Calu3 (cell line): ENCODE measurements at places on chromosomes 5 and 9. TPM values are rescaled to one million over a fixed set of nuclear protein-coding genes. Genes with fewer than 3 reads are reported as not detected.

Gene DRD1
- total RNA-seq, result not detected in 2 replicates

DNA sequence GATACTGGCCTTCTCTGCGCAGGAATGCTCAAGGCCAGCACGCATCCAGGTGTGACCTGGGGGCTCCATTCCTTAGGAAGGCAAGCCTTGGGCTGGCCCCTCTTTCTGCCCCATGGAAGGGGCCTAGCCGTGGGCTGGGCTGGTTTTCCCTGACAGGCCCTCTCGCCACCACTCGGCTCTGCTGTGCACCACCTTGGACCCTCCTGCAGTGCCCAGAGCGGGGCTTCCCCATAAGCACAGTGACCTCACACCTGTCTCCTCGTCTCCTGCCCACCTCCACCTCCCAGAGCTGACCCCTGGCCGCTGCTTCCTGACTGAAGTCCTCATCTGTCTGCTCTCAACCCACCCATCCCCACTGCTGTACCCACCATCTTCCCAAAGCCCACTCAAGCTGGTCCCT lies 21.1 kb downstream of the UNC5A start:
- DNase-seq, result no peak

- DNase-seq, result no peak
Measured at GRCh38 chr9:21481470-21482056, 550 bp downstream of the IFNE start.

Gene PCDHA1
- total RNA-seq, result 0.73 and 0.83 TPM in 2 replicates

Gene STPG3
- total RNA-seq, result not detected in 2 replicates

GRCh38 chr9:14981291-14981950 lies 71.2 kb upstream of the FREM1 start:
- no peak for DNase-seq

DNA sequence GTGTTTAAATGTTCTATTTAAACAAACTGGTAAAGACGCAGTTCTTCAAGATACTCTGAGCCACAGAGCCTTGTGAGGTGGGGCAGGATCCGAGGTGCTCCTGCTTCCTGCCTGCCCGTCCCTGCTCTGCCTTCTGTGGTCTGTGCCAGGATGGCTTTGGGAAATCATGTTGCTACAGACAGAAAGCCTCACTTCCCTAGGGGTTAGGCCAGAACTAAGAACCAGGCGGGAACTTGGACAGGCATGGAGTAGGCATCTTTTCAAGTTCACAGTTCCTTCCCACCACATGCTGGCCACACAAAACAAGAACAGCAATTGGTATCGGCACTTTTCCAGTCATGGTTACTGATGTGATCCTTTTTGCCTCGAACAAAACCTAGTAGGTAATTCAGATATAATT lies 67.7 kb upstream of the SPOCK1 start:
- DNase-seq, result no peak

DNA sequence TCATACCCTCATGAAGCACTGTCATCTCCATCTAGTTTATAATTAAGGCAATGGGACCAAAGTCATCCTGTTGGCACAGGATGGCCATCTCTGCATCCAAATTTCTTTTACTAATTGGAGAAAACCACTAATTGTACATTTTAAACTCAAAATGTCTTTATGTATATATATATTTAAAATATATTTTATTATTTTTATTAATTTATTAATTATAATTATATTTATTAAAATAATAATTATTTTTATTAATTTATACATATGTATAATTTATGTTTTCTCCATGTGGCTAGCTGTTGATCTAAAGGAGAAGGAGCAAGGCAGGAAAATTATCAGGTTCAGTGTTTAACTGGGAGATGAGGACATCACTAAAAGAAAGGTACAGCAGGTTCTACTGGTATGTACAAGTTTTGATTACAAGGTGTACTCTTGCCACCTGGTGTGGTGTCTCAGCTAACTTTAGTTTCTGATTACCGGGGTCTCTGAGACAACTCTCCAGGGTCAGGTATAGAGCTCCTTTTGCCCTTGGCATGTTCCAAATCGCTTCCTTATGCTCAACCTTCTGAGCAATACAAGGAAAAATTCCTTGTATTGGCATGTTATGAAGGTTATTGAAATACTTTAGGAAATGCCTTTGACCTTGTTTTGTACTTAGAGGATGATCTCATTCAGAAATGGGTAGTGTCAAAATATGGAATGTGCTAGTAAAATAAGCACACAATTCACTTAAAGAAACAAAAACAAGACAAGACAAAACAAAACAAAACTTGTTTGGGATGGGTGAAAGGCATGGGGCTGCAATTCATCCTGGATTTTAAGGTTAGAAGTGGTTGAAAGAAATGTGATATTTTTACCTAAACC lies 79.6 kb downstream of the GHR start:
- DNase-seq, result no peak

- DNase-seq, result no peak
Measured at GRCh38 chr5:149422366-149423048, 43.4 kb upstream of the IL17B start.

GRCh38 chr9:18905028-18905882 lies 127.8 kb downstream of the SAXO1 start:
- no peak for DNase-seq

DNA sequence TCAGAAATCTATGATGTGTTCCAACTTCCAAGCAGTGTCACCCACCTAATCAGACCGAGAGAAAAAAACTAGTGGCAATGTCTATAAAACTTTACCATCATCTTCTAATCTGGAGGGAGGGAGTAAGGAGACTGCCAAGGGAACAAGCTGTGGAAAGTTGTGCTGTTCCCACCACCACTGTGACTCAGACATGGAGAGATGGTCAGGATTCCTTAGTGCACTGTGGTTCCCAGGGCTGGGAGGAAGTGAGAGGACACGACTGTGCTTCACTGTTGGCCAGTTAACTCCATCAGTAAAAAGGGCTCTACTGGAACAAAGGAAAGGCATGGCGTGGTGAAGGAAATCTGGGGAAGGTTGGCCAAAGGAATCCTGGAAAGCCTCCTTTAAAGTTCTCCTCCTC lies 18.8 kb downstream of the TICAM2 start:
- DNase-seq, result no peak

Gene SPINK13
- total RNA-seq, result not detected in 2 replicates

GRCh38 chr5:62707563-62707962 lies 128.9 kb downstream of the LRRC70 start:
- no peak for DNase-seq

DNA sequence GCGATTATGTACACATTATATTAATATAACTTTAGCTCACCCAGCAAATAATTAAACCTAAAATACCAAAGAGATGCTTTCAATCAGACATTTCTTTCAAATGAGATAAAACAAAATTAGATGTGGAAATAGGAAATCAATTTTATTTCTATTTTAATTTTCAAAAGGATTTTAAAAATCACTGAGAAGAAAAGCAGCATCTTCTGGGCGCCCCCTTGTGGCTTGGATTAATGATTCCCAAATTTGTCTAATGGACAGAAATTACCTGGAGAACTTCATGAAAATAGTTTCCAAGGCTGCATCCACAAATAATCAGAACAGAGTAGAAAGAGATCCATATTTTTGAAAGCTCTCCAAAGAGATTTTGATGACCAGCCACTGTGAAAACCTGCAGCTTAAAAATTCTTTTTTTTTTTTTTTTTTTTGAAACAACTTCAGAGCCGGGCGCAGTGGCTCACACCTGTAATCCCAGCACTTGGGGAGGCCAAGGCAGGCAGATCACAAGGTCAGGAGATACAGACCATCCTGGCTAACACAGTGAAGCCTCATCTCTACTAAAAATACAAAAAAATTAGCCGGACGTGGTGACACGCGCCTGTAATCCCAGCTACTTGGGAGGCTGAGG lies 50.9 kb upstream of the CEMIP2 start:
- DNase-seq, result peak; percentile 57

GRCh38 chr9:3650994-3651622 lies 125.3 kb upstream of the RFX3 start:
- no peak for DNase-seq

DNA sequence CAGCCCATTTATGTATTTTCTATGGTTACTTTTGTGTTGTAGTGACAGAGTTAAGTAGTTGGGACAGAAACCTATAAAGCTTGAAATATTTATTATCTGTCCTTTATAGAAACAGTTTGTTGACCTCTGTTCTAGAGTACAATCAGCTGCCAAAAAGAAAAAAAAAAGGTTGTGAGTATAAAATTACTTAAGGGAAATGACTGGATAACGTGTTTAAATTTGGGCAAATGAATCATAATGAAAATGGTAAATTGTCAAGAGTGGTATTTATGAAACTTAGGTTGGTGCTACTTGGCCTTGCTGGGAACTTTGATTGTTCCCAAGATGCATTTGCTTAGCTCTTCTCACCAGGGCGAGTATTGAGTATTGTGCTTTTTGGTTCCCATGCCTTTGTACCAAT lies 70.2 kb upstream of the IL6ST start:
- no peak for DNase-seq

DNA sequence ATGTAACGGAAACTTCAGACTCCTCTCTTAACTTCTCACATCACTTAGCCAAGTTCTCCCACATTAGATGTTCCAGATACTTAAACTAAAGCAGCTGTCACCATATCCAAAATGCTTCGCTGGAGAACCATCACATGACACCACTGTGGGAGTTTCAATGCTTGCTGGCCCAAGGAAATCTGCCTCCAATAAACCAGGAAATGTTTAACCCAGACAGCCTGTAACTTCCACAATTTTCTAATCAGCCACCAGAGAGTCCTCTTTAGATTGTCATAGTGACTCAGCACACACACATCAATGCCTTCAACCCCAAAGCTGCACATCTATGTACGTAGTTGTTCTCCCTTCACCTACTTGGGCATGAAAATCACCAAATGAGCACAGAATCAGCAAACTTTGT lies 118.7 kb downstream of the LPAR1 start:
- DNase-seq, result peak; percentile 5

Gene CEL
- 2.6 and 3.1 TPM in 2 replicates for total RNA-seq

- no peak for DNase-seq
Measured at GRCh38 chr5:58770136-58770535, 187.3 kb downstream of the RAB3C start.

Gene PCDHGA1
- total RNA-seq, result 0.29 TPM in 1 of 2 replicates, not detected in the other

- no peak for DNase-seq
Measured at GRCh38 chr5:66633754-66634153, 37.6 kb downstream of the MAST4 start.

DNA sequence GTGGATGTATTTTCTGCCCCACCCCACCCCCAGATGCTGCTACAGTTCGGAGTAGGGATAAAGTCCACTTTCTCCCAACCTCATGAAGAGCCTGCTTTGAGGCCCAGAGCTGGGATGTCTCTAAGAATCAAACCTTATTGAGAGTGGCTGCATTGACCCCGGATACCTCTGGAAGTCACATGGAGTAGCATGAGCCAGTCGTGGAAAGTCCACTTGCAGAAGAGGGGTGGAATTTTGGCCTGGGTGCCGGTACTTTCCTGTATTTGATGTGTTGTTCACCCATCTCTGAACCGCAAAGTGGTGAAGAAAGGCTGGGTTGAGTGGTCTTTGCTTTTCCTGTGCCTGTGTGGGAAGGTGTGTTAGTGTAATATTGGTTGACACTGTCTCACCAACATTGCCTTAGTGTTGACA lies 3.7 kb downstream of the OTULIN start:
- no peak for DNase-seq

DNA sequence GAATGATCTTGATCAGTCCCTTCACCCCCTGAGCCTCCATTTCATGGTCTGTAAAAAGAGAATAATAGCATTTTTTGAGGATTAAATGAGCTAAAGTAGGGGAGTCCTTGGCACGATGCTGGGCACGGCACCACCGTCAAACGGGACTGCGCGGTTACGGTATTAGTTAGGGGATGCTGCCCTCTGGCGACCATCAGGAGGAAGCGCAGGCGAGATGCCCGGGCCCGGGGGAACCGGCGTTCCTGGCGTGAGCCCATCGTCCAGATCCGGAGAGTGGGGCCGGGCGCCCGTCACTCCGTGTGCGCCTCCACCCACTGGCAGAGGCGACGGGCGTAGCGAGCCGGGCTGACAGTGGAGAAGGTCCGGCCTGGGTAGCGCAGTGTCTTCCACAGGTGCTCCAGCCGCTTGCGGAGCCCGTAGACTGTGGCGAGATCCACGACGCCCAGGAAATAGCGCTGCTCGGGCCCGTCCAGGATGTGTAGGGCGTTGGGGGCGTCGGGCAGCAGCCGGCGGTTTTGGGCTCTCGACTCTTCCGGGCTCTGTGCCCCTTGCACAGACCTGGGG lies 4.8 kb upstream of the ST6GALNAC4 start:
- DNase-seq, result peak; percentile 73

Gene EDIL3
- total RNA-seq, result 0.07 and 0.24 TPM in 2 replicates

GRCh38 chr9:129351058-129351641 lies 173.1 kb upstream of the IER5L start:
- no peak for DNase-seq

Gene EGFL7
- 1.2 and 1.3 TPM in 2 replicates for total RNA-seq

DNA sequence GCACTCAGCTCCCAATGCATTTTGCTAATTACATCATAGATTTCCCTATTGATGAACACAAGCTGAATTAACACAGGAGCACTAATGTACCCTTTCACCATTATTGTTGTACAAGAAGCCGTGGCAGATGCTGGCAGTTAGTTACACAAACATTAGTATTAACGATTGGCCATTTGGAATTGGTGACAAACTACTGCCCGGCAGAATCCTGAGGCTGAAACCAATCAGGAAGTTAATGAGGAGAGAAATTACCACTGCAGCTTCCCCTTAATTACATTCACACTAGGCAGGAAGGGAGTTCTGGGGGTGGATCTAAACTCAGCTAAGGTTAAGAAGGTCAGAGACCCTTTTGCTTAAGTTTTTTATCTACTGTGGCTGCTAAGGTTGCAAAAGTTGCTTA lies 9.6 kb upstream of the DMRT3 start:
- DNase-seq, result no peak

GRCh38 chr9:27227192-27227591 lies 69.8 kb downstream of the EQTN start:
- DNase-seq, result no peak

- peak; percentile 16 for DNase-seq
Measured at GRCh38 chr9:2229109-2229721, 214.1 kb downstream of the SMARCA2 start.

- no peak for DNase-seq
Measured at GRCh38 chr9:91101611-91102168, 260.0 kb downstream of the AUH start.

- no peak for DNase-seq
Measured at GRCh38 chr9:88954066-88954465, 37.2 kb upstream of the S1PR3 start.

DNA sequence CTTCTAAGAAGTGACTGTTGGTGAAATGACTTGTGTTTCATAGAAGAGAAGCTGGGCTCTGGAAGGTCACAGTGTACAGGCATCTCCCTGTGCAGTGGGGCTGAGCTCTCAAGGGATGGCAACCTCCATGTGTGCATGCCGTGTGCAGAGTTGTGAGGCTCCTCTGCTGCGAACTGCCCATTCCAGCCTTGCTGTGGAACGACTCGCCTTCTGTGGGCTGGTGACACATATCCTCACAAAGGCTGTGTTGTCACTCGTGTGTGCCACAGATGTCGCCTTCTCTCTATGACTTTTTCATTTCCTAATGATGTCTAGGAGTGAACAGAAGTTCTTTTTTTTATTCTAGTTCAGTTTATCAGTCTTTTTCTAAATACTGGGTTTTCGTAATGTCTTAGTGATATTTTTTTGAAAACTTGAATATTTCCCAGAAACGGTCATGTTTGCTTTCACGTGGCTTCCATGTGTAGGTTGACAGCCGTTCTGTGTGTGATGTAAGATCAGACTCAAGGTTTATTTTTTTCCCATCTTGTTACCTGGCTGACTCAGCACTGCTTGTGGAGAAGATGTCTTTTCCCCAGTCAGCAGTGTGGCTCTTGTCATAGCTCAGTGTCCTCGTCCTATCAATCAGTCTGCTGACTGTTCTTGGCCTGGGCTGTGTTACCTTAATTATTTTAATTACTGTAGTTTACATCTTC lies 57.3 kb upstream of the CACNA1B start:
- DNase-seq, result no peak
